ENCODE measurements at places on chromosomes 12 and 14. TPM values are rescaled to one million over a fixed set of nuclear protein-coding genes. Genes with fewer than 3 reads are reported as not detected.

- peak; percentile 87 for DNase-seq
These were observed 5.7 kb downstream of the AHNAK2 start for GRCh38 chr14:104972301-104973134.

DNA sequence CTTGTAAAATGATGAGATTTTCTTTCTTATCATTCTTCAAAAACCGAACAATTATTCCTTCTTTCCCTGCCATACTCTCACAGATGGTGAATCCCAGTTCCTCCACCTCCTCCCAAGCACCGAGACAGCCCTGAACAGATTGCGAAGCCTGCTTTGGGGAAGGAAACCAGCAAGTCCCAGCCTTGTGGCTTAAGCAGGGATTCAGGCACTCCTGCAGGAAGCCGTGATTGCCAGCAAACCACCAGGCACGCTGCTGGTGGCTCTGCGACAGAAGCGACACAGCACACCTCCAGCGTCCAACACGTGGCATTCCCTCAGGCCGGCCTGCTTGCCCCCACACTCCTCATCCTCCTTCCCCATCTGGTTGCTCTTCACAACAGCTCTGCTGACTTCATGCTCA, 237.7 kb downstream of the GXYLT1 start:
- no peak for DNase-seq

- DNase-seq, result no peak
These were observed 428.3 kb upstream of the NOVA1 start for GRCh38 chr14:27026097-27026496.

GRCh38 chr12:9331218-9331626, 123.0 kb upstream of the PZP start:
- peak; percentile 63 for DNase-seq

DNA sequence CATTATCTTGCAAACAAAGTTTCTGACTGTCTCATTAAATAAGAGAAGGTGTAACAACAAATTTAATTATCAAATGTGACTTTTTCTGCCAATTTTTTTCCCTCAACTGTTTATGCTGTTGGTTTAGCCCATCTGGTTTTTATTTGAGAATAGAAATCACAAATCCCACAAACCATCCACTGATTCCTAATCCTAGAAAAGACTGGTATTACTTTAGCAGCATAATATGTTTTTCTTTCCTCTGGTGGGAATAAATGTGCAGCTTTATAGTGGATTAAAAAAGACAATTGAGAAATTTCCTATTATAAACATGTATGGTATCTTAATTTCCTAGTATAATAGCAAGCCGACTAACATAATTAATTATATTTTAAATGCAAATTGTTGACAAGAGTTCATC, 257.9 kb upstream of the FOXN3 start:
- no peak for DNase-seq

GRCh38 chr14:102754370-102755262, 22.6 kb upstream of the TRAF3 start:
- no peak for DNase-seq

DNA sequence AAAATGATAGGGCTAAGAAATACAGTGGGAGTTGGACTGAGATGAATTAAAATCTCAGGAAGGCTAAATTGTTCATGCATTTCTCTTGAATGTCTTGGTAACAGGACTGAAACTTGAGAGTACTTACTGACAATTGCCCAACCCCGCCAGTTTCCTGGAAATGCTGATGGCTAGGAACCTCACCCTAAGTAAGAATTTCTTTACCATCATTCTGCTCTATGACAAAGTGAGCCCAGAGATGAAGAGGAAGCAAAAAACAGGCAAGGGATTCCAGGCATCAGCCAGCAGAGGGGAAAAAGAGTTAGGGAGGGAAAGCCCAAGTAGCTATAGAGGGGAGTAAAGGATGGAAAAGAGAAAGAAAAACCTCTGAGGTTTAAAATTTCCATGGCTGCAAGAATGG, 397.7 kb downstream of the MDGA2 start:
- DNase-seq, result no peak

DNA sequence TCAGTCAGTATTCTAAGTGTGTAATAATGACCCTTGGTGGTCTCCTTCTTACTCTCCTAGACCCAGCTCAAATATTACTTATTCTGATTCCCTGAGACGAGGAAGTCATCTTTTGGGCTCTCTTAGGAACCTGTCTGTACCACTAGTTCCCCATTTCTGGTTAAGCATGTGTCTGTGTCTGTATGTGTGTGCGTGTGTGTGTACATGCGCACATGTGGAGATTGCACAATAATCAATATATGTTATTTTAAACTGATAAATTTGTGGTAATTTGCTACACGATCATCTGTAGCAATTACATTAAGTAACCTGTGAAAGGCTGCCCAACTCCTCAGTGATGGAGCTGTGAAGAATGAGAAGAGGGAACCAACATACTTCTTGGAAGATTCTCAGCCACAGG, 132.2 kb downstream of the ASCL4 start:
- no peak for DNase-seq

DNA sequence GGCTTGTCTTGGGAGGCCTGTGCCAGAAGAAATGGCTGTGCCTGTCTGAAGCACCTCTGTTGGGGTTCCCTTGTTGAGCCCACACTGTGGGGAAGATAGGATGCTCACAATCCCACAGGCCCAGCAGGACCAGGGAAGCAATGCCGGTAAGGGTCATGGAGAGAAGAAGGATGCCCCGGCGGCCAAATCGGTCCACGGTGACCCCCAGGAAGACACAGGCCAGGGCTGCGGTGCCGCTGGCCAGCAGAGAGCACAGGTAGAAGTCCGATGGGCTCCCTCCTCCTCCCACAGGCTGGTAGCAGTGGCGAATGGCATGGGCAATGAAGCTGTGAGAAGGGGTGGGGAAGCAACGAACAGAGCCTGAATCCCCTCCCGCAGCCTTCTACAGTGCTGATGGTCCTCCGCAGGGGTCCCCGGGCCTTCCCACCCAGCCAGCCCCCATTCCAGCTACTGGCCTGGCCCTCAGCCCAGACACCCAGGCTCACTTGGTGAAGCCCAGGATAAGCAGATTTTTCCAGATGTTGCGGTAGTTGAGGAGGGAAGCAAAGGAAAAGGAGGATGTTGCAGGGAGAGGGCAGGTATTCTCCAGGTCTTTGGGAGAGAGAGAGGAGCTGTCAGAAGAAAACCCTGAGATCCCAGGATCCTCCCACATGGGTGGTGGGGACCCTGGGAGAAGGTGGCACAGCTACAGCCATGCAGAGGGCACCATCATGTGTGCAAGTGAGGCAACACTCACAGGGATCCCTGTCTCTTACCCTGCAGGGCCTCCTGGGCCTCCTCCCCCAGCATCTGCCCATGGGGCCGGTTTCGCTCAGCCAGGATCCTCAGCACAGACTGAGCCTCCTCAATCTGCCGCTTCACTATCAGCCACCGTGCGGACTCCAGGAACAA, 5.0 kb downstream of the SLC22A17 start:
- DNase-seq, result no peak

- no peak for DNase-seq
These were observed 386.7 kb upstream of the CCDC196 start for GRCh38 chr14:66099451-66099850.

DNA sequence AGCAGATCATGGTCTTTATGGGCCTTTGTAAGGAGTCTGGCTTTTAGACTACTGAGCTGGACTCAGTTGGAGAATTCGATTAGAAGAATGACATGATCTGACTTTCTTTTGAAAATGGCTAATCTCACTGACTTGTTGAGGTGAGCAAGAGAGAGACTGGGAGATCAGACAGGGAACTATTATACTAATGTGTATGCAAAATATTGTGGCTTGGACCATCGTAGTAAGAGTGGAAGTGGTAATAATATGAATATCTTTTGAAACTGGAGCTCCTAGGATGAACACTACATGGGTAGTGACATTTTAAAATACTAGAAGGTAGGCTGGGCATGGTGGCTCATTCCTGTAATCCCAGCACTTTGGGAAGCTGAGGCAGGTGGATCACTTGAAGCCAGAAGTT, 56.2 kb upstream of the CCT2 start:
- DNase-seq, result no peak

DNA sequence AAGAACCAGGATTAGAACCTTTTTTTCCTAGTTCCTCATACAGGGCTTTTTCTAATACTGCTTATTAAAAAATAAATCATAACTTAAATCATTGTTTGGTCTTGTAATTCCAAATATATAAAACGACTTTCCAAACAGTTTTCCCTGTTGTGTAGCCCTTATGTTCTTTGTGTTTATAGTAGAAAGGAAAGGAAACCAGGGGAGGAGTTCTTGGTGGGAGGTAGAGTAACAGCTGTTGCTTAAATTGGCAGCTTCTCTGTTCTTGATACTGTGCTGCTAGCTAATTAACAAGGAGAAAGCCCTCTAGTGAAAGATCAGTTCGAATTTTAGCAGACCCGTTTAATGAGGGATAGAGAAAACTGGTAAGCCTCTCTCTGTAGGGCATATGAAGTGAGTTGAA, 15.0 kb downstream of the SRP54 start:
- no peak for DNase-seq

DNA sequence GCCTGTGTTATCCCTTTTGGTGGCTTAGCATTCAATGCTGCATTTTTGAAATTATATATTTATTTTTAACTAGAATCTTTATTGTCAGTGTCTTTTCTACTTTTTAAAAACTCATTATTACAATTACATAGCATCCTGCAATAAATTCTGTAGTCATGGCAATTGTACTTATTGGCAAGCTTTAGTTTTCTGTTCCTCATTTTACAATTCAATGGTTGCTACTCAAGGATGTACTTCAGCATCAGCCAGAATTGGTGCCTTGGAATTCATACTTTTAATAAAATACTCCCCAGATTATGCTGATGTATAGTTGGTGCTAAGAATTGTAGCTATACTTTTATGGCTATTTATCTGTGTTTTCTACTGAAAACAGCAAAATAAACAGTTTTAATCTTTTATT, 1756.8 kb upstream of the SEL1L start:
- DNase-seq, result no peak

DNA sequence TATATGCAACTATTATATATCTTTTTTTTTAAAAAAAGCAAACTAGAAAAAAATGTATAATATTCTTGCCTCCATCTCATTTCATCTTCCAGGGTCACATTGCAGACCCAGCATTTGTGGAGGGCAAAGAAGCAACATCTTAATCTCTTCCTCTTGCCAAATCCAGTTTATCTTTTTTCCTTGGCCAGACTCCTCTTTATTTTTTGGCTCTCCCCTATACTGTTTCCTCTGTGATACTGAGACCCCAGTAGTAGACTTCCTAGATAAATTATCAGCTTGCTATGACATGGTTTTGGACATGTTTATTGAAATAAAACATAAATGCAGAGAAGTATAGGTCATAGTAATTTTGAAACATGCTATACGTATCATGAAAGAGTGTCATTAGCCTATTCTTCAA, 303.8 kb upstream of the DDHD1 start:
- no peak for DNase-seq

DNA sequence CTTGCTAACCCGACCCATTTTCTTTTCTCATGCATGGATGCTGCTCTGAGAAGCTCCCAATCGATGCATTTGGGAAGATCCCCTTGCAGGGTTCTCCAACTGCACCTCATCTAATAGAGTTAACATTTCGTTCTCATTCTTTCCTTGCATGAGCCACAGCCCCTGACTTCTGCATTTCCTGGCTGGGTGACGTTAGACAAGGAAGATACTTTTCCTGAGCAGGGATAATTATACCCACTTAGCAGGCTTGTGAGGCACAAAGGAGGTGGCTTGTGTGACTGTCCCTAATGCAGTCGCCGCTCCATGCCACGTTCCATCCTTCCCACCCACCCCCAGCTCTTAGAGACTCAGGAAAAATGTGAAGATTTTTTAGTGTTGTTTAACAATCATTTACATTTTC, 195.1 kb downstream of the CHST11 start:
- no peak for DNase-seq

DNA sequence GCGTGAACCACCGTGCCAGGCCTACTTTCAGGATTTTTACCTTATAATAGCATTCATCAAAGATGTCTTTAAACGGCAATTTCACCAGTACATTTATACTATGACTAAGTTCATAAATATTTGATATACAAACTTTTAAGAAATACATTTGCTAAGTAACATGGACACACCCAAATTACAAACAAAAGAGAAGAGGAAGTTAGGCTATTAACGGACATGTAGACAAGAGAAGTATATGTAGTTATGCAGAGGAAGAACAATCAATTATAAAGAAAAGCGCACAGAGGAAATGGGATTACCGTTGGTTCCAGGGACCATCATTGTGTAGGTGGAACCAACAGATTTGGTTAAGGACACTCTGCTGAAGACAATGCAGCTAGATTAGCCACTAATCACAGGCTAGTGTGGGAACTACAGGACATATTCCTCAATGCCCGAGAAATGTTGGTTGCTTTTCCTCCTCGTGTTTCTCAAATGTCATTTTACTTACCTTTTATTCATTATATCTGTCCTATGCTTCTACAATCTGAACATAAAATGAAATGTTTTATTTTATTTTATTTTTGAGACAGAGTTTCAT, 24.0 kb upstream of the PKP2 start:
- DNase-seq, result no peak

- peak; percentile 44 for DNase-seq
These were observed 35.6 kb downstream of the GCH1 start for GRCh38 chr14:54867011-54867410.

- DNase-seq, result no peak
These were observed 86.2 kb upstream of the MYL2 start for GRCh38 chr12:111006621-111007020.

DNA sequence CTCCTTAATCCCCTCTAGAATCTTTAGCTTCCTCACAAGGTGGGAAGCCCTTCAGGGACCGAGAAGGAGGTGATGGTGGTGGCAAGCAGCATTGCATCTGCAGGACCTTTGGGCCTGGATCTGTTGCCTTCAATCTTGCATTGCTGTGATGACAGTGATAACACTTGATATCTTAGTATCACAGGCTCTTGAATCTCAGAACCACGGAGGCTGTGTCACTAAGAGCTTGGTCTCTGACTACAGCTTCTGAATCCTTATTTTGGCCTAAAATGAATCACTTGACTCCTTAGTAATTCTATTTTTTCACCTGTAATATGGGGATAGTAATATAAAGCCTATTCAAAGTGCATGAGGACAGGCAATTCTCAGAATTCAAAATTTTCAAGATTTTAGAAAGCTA, 8.9 kb upstream of the AMN1 start:
- no peak for DNase-seq

DNA sequence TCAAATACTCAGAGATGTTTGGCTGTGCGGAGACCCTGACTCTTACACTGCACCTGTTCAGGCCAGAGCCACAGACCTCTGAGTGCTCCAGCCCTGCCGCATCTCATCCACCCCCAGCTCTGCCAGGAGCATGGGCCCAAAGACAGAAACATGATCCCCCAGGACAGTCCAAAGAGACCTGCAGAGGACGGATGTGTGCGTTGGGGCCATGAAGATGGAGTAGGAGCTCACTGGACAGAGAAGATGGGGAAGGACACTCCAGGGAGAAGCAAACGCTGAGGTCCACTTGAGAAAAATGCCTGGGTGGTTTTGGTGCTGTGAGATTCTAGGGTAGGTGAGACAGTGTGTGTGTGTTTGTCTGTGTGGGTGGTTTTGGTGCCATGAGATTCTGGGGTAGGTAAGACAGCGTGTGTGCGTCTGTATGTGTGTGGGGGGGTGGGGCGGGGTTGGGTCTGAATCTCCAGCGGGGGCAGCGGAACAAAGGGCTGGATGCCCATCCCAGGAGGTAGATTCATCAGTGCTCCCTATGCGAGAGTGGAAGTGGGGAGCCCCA, 818 bp upstream of the HHIPL1 start:
- DNase-seq, result no peak

TSHR gene
- total RNA-seq, result not detected

ARHGEF40 gene
- 68.3 TPM for total RNA-seq

SYNE3 gene
- 4.8 TPM for total RNA-seq

PRH2 gene
- not detected for total RNA-seq

SAV1 gene
- total RNA-seq, result 15.3 TPM

UNC79 gene
- total RNA-seq, result not detected

KRT74 gene
- total RNA-seq, result not detected

HOXC12 gene
- total RNA-seq, result not detected

WSCD2 gene
- total RNA-seq, result not detected

E2F7 gene
- total RNA-seq, result 2.5 TPM

KLRC2 gene
- not detected for total RNA-seq

ZFHX2 gene
- total RNA-seq, result not detected
